ENCODE measurements at places on chromosomes 5 and 9. TPM values are rescaled to one million over a fixed set of nuclear protein-coding genes. Genes with fewer than 3 reads are reported as not detected.

The PCDHGB6 gene
- 8.3 TPM for total RNA-seq

The HSPB3 gene
- total RNA-seq = not detected

The CLIC3 gene
- total RNA-seq = 0.43 TPM

The ISL1 gene
- total RNA-seq = 6.1 TPM

DNA sequence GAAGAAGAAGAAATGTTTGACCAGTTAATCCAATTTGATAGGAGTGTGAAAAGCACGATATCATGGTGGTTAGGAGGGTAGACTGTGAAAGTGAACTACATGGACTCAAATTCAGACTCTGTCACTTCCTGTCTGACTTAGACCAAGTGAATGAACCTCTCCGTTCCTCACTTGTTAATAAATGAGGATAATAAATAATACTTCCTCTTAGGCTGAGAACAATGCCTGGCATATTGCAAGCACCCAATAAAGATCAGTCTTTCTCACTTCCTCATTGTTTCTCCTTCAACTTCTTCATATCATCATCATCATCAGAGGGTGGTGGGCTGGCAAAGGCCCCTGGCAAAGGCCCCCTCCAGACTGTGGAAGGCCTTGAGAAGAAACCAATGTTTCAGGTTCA is 148.7 kb downstream of the CDK5RAP2 start:
- H3K27ac ChIP-seq = no peak overlapping the region
- no peak for DNase-seq
- H3K4me3 ChIP-seq = no peak overlapping the region
- H3K4me1 ChIP-seq = no peaks in the 10 kb centered on the region
- H3K27me3 ChIP-seq = no peaks in the 10 kb centered on the region

GRCh38 chr5:67639976-67640375 is 443.4 kb upstream of the CD180 start:
- no peak for DNase-seq
- H3K4me1 ChIP-seq = no peaks in the 10 kb centered on the region
- H3K27ac ChIP-seq = no peak overlapping the region
- H3K36me3 ChIP-seq = no peaks in the 10 kb centered on the region

- H3K36me3 ChIP-seq = no peaks in the 10 kb centered on the region
- no peaks in the 10 kb centered on the region for H3K4me1 ChIP-seq
- H3K27ac ChIP-seq = no peak overlapping the region
- no peak for DNase-seq
These were observed 7.2 kb upstream of the HOMER1 start for GRCh38 chr5:79521156-79521555.

DNA sequence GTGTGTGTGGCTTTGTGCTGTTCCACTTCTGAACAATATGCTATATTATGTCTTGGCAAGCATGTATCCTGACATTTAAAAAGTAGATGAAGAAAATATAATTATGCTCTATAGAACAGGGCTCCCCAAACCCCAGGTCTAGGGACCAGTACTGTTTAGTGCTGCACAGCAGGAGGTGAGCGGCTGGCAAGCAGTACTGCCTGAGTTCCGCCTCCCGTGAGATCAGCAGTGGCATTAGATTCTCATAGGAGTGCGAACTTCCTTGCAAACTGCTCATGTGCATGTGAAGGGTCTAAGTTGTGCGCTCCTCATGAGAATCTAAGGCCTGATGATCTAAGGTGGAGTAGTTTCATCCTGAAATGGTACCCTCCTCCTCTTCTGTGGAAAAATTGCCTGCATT is 979.1 kb upstream of the CTNND2 start:
- peak; percentile 63 for DNase-seq
- H3K36me3 ChIP-seq = no peaks in the 10 kb centered on the region
- no peak overlapping the region for H3K27ac ChIP-seq
- no peak overlapping the region for H3K4me3 ChIP-seq

- no peak overlapping the region for H3K4me3 ChIP-seq
- H3K36me3 ChIP-seq = no peaks in the 10 kb centered on the region
- H3K27ac ChIP-seq = peak overlapping the region; percentile 16
- H3K4me1 ChIP-seq = peaks cover 2% of the 10 kb centered on the region
These were observed 58.9 kb downstream of the ZNF618 start for GRCh38 chr9:113934829-113935676.

DNA sequence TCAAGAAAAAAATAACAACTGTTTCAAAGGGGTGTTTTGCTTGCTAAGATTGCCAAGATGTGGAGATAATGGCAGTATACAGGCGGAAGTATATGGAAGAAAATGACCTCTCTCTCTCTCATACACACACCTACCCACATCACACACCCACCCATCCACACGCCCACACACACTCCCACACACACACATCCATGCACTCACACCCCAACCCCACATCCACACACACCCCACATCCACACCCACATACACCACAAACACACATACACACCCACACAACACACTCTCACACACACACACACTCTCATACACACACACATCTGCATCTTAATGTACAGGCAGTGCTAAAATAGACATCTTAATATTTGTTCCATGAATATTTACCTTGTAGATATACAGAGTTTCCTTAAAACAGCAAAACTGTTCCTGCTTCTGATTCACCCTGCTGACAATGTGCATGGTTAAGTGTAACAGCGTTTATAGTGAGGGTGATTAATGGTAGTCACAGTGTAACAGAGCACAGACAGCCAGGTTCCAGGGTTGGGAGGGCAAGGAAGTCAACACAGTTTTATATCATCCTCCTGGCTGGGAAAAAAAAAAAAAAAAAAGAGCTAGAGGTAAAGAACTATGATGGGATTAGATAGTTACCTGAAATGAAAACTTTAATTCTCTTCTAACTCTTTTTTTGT is 8.3 kb downstream of the BHMT2 start:
- no peaks in the 10 kb centered on the region for H3K36me3 ChIP-seq
- H3K4me3 ChIP-seq = no peak overlapping the region
- no peak overlapping the region for H3K27ac ChIP-seq
- no peak for DNase-seq
- H3K4me1 ChIP-seq = no peaks in the 10 kb centered on the region

DNA sequence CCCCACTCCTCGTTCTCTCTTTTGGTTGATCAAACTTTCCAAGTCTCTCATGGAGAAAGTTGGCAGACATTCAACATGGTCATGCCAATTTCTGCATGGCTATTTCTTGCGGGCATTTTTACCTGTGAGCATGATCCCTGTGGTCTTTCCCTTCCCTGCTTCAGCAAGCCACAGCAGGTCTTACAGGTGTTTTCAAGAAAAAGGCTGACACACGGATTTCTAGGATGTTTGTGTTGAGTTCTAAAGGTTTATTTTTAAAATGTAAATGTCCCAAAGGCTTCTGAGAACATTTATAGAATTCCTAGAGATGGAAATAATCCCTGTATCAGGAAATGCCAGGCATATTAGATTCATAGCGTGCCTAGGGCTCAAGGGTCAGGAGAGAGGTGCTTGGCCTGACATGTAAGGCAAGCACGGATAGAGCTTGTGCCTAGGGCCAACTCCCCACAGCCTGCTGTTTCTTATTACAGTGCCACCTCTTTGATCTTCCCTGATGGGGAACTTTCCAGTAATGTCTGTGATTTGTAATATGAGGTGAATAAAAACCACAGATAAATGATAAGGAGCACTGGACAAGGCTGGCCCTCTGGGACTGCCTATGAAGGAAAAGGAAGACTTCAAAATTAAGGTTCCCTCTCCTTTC is 79.8 kb downstream of the MUSK start:
- H3K4me3 ChIP-seq = no peak overlapping the region
- no peaks in the 10 kb centered on the region for H3K36me3 ChIP-seq
- H3K4me1 ChIP-seq = peaks cover 6% of the 10 kb centered on the region
- H3K27ac ChIP-seq = no peak overlapping the region

DNA sequence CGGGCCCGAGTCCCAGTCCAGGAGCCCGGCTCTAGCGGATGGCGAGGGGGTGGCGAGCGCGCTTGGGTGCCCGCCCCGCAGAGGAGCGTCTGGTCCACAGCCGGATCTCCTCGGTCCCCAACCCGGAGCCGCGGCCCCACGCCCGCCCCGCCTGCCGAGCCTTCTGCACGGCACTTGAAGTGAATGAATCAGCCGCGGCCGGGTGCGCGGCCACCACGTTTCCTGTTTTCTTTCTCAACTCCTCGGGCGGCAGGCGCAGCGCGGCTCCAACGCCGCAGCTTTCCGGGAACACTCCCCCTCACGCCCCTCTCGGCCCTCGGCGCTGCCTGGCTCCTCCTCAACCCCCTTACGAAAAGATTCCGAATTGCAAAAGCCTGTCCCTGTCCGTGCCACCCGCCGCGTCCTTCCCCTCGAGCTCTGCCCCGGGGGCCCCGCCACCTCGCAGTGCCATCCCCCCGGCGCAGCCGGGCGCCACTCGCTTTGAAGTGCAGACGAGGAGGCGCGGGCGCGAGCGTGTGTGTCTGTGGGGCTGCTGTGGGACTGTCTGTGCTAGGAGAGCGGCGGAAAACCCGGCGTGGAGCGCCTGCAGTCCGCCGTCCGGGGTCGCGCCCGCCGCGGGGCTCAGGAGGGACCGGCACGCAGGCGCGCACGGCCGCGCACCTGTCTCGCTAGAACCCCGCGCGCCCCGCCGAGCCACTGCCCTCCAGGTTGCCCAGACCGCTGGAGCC is 456.6 kb downstream of the RAB3C start:
- H3K36me3 ChIP-seq = no peaks in the 10 kb centered on the region
- DNase-seq = peak; percentile 86
- H3K27me3 ChIP-seq = peaks cover 46% of the 10 kb centered on the region
- peak overlapping the region; percentile 72 for H3K4me3 ChIP-seq
- H3K27ac ChIP-seq = no peak overlapping the region

DNA sequence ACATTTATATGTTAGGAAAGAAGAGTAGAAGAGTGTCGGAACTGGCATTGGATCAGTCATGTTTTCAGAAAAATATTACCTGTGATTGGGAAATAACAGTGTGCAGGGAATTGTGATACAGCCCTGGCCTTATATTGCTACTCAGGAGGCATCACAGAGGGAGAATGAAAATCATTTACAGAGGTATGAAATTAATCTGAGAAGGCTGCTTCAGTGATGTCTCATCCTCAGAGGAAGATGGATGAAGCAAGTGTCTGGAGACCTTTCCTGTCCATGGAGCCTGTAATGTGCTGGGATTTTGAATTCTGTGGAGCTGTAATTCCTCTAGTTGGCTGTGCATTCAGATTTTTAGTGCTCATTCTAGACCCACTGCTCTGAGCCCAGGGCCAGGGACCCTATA is 3.8 kb downstream of the ACTBL2 start:
- H3K36me3 ChIP-seq = no peaks in the 10 kb centered on the region
- no peaks in the 10 kb centered on the region for H3K4me1 ChIP-seq
- no peak for DNase-seq
- H3K27me3 ChIP-seq = no peaks in the 10 kb centered on the region

Measured in endodermal cell (in vitro differentiated cells).